ENCODE measurements at places on chromosomes 1 and 21. TPM values are rescaled to one million over a fixed set of nuclear protein-coding genes. Genes with fewer than 3 reads are reported as not detected.

GRCh38 chr1:236175642-236176336, 33.5 kb downstream of the GPR137B start:
- no peak for DNase-seq

DNA sequence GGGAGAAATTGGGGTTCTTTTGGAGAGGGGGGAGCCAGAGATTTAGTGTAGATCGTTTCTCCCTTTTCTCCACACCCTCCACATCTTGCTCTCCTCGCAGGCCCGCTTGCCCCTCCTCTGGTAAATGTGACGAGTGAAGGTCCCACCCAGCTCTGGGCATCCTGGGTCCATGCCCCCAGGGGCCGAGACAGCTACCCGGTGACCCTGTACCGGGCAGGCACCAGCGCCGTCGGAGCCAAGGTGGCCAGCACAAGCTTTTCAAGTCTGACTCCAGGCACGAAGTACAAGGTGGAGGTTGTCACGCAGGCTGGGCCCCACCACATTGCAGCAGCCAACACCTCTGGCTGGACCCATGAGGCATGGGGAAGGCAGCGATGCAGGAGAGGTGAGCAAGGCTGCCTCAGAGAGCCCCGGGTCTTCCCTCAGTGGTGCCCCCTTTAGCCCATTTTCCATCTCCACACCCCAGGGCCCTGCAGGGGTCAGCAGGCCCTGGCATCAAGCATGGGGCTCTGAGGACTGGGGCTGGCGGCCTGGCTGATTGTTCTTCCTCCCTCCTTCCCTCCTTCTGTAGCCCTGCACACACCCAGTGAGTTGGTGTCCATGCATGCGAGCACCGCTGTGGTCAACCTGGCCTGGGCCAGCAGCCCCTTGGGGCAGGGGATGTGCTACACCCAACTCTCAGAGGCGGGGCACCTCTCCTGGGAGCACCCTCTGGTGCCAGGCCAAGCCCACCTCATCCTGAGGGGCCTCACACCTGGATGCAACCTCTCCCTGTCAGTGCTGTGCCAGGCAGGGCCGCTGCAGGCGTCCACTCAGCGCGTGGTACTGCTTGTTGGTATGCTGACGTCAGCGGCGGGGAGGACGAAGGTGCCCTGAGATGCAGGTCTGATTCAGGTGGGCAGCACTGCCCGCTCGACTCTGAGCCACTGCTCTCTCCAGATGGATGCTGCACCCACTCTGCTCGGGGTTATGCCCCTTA, 16.4 kb upstream of the LGR6 start:
- DNase-seq: no peak

- no peak for DNase-seq
Measured at GRCh38 chr1:222767152-222767571, 30.2 kb downstream of the FAM177B start.

GRCh38 chr1:189681252-189681919, 796.3 kb downstream of the BRINP3 start:
- DNase-seq: no peak

DNA sequence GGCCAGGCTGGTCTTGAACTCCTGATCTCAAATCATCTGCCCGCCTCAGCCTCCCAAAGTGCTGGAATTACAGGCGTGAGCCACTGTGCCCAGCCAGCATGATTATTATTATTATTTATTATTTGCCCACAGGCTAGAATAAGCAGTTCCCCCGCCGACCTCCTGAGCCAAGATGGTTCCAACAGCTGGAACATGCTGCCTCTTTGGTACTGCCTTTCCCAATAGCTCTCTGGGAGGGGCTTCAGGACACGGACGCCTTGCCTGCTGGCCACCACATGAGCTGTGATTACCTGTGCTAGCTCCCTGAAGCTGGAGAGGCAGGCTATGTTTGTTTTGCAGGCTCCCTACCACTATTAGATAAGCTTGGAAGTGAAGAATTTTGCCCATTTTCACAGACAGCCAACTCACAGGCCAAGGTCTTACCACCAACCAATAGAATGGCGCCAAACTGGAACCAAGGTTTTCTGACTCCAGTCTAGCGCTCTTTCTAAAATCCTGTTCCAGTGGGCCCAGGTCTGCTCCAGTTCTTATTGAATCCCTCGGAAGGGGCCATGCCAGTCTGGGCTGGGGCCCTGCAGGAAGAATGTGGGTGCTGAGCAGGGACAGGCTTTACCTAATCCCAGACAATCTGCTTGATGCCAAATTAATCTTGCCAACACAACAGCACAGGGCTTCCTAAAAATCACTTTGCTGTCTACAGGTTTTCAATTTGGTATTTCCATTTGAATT, 2.1 kb upstream of the GPR61 start:
- no peak for DNase-seq

DNA sequence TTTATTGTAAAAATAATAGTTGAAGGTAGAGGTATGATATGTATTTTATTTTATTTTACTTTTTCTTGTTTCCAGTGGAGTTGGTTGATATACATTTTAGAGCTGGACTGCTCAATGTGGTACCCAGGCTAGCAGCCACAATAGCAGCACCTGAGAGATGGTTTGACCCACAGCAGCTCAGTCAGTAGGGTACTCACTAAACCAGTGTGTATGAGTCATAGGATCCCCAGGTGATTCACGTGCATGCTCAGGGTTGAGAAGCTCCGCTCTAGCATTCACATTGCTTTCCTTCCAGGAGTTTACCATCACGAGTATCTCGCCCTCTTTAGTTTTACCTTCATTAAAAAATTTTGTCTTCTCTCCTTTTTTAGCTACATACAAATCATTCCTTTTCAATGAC, 96.0 kb upstream of the PAXBP1 start:
- DNase-seq: no peak

GRCh38 chr1:215031392-215031791, 51.1 kb upstream of the KCNK2 start:
- DNase-seq: no peak

GRCh38 chr1:162951553-162952315, 90.8 kb upstream of the CCDC190 start:
- DNase-seq: no peak

- no peak for DNase-seq
Measured at GRCh38 chr1:44994309-44994898, 8.0 kb upstream of the EIF2B3 start.

DNA sequence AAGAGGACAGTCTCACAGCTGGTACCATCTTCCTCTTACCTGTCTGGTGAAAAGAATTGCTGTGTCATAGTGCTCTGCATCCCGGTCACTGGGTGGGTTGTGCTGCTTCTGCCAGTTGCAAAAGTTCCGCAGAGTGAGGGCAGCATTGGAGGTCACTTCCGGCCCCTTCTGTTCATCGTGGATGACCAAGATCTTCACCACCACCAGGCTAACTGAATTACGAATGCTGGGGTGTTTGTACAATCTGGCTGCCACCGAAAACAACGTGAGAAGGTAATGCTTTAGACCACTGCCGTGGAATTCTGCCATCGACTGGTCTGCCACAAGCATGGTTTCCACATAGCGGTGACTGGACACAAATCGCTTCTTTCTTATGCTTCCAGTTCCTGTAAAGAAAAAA, 2.9 kb downstream of the ADAMTS1 start:
- no peak for DNase-seq

- DNase-seq: no peak
Measured at GRCh38 chr1:150146849-150147542, 2.7 kb upstream of the PLEKHO1 start.

- no peak for DNase-seq
Measured at GRCh38 chr1:182629499-182630096, 25.4 kb upstream of the RGS16 start.

- no peak for DNase-seq
Measured at GRCh38 chr1:173702736-173703135, 12.0 kb upstream of the KLHL20 start.

- DNase-seq: no peak
Measured at GRCh38 chr21:31912501-31912900, 39.7 kb downstream of the HUNK start.

- no peak for DNase-seq
Measured at GRCh38 chr1:199901341-199901740, 126.2 kb upstream of the NR5A2 start.

GRCh38 chr1:171645553-171646248, 6.8 kb downstream of the MYOC start:
- no peak for DNase-seq

- DNase-seq: no peak
Measured at GRCh38 chr1:201565024-201565730, 26.2 kb downstream of the NAV1 start.

- no peak for DNase-seq
Measured at GRCh38 chr1:17128361-17128760, 9.1 kb upstream of the PADI2 start.

DNA sequence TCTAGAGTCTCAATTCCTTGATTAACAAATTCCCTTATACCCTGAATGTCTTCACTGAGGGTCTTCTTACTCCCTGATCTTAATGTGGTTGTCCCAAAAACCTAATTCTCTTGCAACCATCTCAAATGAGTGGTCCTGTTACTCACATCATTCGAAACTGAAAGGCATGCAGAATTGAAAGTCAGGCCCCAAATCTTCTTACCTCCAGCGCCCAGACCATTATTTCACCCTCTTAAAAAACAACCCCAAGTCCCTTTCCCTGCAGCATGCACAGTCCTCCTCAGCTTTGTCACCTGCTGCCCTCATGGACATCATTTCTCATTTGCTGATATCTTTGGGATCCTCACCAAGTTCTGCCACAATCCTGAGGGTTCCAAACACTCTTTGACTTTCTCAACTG, 230.1 kb downstream of the SEC16B start:
- no peak for DNase-seq

- no peak for DNase-seq
Measured at GRCh38 chr1:161111117-161111516, 6.7 kb downstream of the PFDN2 start.

DNA sequence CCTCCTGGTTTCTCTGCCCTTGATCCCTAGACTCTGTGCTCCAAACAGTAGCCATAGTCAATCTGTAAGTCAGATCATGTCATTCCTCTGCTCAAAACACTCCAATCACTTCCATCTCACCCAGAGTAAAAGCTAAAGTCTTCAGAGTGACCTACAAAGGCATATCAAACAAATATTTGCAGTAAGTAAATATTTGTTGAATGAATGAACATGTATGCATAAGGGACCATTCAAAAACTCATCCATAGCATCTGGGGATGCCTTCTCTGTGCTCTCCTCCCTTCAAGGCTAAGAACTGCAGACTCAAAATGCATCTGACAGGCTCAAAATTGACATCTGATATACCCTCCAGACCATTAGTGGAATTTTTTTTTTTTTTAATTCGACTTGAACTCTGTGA, 18.1 kb upstream of the AK5 start:
- no peak for DNase-seq

The CELSR2 gene
- 39.7 TPM for polyA plus RNA-seq

The SELP gene
- 8.0 TPM for polyA plus RNA-seq

The NTNG1 gene
- 13.1 TPM for polyA plus RNA-seq

The PITHD1 gene
- 62.2 TPM for polyA plus RNA-seq

The SPRR2E gene
- polyA plus RNA-seq: not detected

The SPATA45 gene
- polyA plus RNA-seq: 1.6 TPM

The TMPRSS15 gene
- polyA plus RNA-seq: 0.72 TPM

The SLC6A9 gene
- polyA plus RNA-seq: 8.0 TPM

The TDRD5 gene
- 0.40 TPM for polyA plus RNA-seq

The TNFRSF1B gene
- 6.0 TPM for polyA plus RNA-seq

The ZNF593OS gene
- polyA plus RNA-seq: 2.0 TPM

The ALX3 gene
- not detected for polyA plus RNA-seq

The SLC6A17 gene
- 0.92 TPM for polyA plus RNA-seq

The ZCCHC17 gene
- 43.8 TPM for polyA plus RNA-seq

The ISG15 gene
- 11.4 TPM for polyA plus RNA-seq

The PLA2G2F gene
- polyA plus RNA-seq: 0.93 TPM

All from left renal pelvis (tissue), 4 donors.